ENCODE measurements at places on chromosomes 7 and 10.

- DNase-seq: no peak
Observed at GRCh38 chr7:116542618-116543017, 17.8 kb downstream of the CAV1 start.

GRCh38 chr7:137958470-137959431, 43.1 kb downstream of the CREB3L2 start:
- no peak for DNase-seq

- DNase-seq: no peak
Observed at GRCh38 chr7:36526863-36527548, 137.3 kb downstream of the ANLN start.

DNA sequence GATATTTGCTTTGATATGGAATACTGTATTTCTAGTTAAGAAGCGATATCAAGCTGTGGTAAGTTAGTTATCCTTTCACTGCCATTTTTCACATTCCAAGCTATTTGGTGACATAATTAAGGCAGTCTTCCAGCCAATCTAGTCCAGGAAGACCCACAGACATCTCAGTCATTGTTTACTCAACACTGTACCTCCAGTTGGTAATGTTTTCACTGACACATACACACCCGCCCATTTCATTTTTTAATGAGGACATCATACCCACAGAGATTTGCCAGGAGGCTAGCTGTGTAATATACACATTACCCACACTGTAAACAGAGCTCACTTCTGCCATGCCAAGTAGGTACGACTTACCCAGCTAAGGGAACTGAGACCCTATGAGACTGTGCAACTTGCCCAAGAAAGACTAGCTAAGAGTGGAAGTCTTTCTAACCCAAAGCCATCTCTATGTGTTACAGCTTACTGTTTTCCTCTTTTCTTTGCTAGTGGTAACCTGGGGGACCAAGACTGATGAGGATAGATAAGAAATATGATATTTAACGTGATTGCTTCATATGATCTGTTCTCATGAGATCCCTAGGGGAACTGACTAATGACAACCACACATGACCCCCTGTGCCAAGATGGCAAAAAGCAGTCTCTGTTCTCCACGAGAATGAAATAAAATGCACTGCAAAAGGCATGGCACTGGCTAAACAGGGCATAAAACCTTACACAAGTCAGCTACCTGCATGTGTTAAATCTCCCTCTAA, 179.0 kb downstream of the DGKI start:
- DNase-seq: no peak

DNA sequence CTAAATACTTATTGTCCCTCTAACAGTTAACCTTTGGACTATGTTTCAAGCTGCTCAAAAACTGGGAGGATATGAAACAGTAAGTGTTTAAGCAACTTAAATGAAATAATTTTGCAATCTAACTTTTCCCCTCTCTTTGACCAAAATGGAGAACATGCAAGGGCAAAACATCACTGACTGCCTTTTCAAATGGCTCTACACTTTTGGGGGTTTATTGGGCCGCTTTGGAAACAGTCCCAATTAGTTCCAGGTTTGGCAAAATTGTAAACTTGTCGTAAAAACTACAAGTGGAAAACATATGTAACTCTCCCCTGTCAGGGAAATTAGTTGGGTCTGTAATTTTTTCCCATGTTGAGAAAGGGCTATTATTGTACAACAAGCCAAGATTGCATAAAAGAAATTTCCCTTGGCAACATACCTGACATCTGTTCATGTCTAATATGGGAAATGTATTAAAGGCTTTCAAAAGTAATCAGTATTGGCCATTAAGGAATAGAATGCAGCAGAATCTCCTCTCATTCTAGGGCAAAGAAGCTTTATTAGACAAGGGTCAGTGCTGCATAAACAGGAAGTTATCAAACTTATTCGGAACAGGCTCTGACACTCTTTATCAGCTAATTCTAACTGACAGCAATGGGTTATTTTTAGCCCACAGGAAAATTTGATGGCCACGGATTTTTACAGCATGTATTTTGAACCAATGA, 157.9 kb downstream of the ARID5B start:
- DNase-seq: no peak

- no peak for DNase-seq
Observed at GRCh38 chr7:43944286-43944685, 18.1 kb downstream of the UBE2D4 start.

DNA sequence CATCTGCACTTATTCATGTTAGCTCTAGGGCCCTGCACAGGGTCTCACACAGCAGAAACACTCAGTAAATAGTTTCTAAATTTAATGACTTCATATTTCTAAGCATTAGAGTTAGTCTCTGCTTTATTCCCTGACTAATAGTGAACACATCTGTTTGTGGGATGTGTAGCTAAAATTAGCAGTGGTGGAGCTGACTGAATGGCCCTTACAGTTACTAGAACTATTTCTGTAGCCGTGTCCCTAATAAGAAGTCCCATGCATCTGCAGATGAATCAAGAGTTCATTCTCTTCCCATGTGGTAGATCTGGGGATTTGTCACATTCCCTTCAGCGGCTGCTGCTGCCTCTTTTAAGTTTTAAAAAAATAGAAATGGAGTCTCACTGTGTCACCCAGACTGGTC, 11.7 kb downstream of the MAP3K8 start:
- DNase-seq: no peak

GRCh38 chr10:13847201-13847631, 260.5 kb downstream of the PRPF18 start:
- no peak for DNase-seq

DNA sequence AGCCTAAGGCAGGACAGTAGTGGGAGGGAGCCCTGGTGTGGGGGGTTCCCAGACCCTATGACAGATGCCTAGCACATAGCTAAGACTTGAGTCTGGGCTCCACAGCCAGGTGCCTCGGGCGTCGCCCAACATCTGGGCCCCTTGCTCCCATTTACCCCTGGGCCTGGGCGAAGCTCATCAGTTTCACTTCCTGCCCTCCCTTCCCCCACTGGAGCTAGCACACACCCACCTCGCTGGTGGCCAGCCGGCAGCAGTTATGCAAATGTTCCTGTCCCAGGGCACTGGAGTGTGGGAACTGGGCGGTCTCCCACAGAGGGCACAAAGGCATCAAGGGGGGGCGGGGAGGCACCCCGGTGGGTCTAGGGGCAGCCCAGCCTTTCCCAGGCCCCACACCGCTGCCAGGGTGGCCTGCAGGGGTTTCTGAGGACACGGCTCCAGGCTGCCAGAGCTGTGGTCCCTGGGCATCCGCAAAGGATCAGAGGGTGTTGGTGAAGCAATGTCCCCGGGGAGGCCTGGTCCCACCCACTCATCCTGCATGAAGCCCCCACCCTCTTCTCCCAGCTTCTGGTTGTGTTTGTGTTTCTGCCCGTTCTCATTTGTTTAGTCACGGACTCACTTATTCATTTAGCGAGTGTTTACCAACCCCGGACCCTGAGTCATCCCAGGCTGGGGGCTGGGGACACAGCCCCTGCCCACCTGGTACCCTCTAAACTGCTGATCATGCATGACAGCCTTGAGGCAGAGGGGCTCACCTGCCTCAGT, 20.4 kb downstream of the SH2B2 start:
- DNase-seq: no peak

DNA sequence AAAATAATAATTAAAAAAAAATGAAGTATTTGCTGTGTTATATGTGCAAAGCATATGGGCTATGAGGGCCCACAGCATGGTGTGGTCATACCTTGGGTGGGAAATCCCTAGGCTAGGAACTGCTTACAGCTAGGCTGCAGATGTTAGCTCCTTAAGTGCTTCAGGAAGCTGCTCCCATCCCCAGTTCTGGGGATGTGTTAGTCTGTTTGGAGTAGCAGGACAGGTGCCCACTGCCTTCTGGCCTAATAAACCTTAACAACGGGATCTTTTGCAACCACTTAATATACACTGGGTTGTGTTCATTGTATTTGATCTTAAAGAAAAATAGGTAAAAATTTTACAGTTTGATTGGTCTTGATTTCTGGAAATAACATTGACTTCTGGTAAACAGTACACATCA, 46.3 kb downstream of the HK1 start:
- DNase-seq: no peak

DNA sequence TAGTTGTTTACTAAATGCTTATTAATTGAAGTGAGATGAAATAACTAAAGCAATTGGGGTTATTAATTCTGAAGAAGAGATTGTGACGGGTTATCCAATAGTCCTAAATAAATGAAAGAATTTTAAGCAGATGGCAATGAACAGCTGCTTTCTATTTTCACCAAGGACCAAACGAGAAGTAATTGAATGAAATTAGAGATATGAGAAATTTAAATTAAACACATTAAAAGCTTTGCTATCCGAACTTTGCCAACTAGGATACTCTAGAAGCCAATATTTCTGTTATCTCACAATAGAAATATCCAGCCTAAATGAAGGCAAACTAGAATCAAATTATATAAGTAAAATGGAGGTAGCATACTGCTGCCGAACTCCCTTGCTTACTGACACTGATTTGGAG, 103.2 kb downstream of the GPR37 start:
- no peak for DNase-seq

- no peak for DNase-seq
Observed at GRCh38 chr7:95592570-95592969, 3.7 kb downstream of the PDK4 start.

DNA sequence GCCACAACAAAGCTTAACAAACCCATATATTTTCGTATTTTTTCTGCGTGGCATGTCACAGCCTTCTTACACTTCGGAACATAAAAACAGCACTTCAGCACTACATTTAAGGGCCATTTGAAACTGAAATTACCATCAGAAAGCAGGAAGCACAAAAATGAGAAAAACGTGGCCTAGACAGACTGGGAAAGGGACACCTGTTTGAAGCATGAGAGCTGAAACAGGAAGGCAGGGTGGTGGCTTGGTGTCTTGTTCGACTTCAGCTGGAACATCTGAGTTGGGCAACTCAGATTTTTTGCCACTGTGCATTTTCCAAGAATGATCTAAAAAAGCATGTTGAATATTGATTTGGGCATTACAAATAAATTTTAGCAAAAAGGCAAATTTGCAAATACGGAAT, 243.2 kb downstream of the ELMO1 start:
- DNase-seq: no peak

DNA sequence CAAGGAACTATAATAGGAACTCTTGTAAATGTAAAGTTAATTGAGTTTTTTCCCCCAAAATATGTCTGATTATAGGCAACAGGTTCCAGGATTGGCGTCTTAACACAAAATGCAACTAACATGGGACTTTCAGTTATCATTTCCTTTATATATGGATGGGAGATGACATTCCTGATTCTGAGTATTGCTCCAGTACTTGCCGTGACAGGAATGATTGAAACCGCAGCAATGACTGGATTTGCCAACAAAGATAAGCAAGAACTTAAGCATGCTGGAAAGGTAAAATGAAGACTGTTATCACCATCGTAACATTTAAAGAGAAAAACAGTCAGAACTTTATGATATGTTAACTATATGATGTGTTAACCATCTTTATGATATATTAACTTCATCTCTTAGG, 63.7 kb downstream of the SP8 start:
- DNase-seq: no peak

DNA sequence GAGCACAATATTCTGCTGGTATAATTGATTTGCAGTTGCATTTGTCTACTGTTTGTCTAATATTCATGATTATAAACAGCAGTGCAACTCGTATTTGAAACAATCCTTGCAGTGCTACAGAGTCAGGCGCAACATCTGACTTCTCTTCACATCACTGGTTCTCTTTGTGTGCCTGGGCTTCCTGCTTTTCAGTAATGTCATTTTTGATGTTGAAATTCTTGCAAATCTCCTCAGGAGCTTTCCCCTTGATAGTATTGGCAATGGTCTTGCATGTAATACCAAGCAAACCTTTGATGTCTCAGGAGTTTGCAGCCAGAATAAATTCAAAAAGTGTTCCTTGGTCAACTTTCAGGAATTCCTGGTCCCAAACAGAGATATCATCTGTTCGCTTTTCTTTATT, 20.2 kb downstream of the HPS6 start:
- DNase-seq: no peak

DNA sequence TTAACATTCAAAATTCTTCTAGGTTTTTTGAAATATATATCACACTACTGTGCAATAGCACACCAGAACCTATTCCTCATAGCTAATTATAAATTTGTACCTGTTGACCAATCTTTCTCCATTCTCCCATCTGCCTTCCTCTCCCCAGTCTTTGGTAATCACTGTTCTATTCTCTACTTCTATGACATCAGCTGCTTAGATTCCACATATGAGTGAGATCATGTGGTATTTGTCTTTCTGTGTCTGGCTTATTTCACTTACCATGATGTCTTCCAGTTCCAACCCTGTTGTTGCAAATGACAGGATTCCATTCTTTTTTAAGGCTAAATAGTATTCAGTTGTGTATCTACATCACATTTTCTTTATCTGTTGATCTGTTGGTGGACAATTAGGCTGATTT, 54.4 kb upstream of the CCDC6 start:
- no peak for DNase-seq

DNA sequence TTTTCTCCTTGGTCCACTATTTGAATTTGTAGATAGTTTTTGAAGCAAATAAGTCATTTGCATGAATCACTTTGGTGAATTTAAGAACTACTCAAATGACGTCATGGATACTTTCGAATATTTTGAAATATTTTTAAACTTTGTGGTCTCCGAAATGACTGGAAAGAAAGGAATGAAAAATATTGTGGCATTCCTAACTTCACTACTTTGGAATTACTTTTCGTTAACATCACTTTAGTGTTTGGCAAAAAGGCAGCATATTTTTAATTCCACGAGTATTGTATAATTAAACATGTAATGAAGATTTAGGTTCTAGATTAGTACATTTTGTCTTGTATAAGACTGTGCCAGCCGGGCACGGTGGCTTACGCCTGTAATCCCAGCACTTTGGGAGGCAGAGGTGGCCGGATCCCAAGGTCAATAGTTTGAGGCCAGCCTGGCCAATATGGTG, 35.3 kb upstream of the ZRANB1 start:
- DNase-seq: no peak

DNA sequence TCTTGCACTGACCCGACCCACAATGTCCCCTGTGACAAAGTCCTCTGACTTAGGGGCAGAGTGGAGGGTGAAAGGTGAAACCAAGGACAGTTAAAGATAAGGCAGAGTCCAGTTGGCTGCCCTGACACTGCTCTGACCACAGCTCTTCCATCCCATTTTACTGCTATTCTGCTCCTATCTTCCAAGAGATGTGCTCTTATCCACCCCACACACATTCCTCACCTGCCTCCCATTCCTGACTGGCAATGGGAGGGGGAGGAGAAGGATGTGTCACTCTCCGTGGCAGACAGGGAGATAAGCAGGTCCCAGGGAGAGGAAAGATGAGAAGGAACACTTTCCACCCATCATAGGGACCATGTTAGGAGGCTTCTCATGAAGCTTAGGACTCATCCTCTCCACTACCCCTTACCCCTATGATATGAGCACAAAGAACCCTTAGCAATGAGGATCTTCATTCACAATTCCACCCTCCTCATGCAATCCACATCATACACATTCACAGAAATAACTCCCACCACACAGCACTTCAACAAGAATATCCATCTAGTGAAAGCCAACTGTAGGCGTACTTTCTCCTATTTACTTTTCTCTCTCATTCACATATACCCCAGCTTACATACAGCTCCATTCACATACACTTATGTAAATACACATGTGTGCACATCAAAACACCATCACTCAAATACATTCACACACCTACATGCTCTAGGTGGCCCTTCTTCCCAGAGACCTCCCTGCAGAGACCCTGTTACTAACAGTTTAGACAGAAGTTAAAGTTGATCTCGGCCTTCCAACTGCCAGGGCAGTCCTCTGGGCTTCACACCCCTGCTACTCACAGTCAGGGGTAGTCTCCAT, 6.6 kb downstream of the SYNPO2L start:
- no peak for DNase-seq

Measured in stimulated activated CD4-positive, alpha-beta T cell treated with anti-CD3 and anti-CD28 coated beads, TNF-alpha, amount 100 ng/mL, for 48 hours (primary cell).